ENCODE measurements at places on chromosomes 6 and 20.

DNA sequence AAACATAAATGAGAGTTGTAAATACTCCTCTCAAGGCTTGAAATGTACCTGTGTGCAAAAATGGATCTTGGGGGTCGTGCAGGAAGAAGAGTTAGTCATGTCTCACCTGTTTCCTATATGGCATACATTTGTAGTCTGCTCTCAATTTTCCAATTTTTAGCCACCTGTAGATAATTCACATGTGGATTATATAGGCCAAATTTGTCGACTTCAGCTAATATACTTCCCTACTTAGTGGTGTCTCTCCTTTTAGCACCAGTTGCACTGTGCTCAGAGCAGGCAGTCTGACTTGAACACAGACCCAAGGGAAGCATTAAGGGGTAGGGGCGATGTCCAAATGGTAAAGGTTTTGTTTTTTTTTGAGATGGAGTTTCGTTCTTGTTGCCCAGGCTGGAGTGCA is 1.9 kb downstream of the RBM24 start:
- no peak for DNase-seq

GRCh38 chr6:157552081-157552747 is 171.2 kb downstream of the ZDHHC14 start:
- DNase-seq: no peak

- DNase-seq: no peak
These were observed 13.1 kb downstream of the C20orf203 start for GRCh38 chr20:32660661-32661060.

- no peak for DNase-seq
These were observed 122.9 kb upstream of the PDE7B start for GRCh38 chr6:135728589-135728988.

- no peak for DNase-seq
These were observed 1686.4 kb downstream of the GRIK2 start for GRCh38 chr6:103079867-103080266.

GRCh38 chr20:17097603-17098002 is 129.2 kb upstream of the PCSK2 start:
- DNase-seq: no peak

DNA sequence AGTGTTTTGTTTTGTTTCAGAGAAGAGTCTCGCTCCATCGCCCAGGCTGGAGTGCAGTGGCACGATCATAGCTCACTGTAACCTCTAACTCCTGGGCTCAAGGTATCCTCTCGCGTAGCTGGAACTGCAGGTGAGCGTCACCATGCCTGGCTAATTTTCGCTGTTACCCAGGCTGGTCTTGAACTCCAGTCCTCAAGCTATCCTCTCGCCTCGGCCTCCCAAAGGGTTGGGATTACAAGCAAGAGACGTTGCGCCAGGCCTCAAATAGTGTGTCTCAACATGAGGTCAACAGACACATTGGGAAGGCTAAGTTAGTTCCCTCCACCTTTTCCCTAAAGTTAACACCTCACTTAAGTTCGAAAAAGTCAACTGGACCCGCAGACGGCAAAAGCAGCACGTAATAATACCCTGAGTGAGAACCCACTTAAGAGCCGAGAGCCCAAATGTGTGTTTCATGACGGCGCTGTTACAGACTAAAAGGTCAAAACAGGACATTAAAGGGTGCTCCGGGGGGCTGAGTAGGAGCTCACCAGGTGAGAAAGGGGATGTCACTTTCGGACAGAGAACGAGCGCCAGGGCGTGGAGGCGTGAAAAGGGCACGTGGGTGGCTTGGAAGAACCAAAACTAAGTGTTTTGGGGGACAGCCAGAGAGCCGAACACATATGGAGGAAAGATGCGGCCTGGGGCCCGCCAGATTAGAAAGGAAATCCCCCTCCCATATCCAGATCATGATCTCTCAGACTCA is 499 bp downstream of the TTI1 start:
- DNase-seq: peak; percentile 31

DNA sequence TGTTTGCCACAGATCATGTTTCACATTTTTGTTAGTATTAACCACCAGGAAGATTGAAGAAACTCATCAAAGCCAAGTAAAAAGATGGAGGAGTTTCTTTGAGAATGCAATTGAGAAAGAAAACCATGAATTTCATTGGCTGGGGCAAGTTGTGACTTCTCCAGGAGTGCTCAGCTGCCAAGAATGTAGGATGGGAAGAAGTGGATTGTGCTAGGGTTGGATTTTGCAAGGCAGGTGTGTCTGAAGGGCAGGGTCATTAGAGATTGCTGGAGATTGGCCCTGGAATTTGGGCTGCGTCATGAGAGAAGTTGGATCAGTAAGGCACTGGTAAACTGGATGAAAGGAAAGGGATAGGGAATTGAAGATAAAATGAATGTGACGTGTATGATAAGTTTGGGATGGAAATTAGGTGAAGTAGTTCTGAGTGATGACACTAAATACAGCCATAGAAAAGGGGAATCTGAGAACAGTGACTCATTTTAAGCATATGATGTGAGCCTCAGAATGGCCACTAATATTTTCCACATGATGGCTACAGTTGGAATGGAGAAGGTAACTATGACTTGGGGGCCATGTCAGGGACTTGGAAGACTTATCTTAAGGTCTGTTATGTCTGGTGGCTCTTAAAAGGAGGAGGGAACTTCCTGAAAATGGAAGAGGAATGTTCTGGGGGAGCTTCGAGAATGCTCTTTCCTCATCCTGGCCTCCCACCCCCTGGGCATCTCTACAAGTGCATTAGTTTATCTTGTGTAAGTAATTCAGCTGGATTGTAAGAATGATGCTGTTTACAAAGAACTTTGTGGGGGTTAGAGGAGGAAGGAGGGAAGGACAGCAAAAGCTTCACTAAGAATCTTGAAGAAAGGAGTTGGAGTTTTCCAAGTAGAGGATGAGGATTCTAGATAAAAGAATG is 27.8 kb upstream of the ERVFRD-1 start:
- no peak for DNase-seq

DNA sequence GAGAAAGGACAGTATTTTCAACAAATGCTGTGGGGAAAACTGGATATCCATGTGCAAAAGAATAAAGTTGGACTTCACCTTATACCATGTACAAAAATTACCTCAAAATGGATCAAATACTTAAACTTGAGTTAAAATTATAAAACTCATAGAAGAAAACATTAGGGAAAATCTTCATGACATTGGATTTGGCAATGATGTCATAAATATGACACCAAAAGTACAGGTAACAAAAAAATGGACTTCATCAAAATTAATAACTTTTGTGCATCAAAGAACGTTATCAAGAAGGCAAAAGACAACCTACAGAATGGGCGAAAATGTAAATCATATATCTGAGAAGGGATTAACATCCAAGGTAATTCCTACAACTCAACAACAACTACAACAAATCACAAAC is 355.3 kb upstream of the SOX4 start:
- DNase-seq: no peak

GRCh38 chr6:67411036-67411435 is 1224.0 kb upstream of the ADGRB3 start:
- DNase-seq: no peak

DNA sequence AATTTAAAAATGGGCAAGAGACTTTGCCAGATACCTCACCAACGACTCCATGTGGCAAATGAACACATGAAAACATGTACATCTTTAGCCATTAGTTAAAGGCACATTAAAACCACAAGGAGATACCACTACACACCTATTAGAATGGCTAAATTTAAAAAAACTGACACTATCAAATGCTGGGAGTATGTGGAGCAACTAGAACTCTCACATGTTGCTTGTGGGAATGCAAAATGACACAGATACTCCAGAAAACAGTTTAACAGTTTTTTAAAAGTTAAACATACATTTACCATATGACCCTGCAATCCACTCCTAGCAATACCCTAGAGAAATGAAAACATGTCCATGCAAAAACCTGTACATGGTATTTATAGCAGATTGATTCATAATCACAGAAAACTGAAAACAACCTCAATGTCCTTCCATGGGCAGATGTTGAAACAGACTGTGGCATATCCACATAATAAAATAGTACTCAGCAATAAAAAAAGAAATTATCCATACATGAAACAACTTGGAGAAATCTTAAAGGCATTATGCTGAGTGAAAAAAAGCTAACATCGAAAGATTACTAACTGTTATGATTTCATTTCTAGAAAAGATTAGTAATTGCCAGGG is 1.9 kb downstream of the RAB23 start:
- no peak for DNase-seq

DNA sequence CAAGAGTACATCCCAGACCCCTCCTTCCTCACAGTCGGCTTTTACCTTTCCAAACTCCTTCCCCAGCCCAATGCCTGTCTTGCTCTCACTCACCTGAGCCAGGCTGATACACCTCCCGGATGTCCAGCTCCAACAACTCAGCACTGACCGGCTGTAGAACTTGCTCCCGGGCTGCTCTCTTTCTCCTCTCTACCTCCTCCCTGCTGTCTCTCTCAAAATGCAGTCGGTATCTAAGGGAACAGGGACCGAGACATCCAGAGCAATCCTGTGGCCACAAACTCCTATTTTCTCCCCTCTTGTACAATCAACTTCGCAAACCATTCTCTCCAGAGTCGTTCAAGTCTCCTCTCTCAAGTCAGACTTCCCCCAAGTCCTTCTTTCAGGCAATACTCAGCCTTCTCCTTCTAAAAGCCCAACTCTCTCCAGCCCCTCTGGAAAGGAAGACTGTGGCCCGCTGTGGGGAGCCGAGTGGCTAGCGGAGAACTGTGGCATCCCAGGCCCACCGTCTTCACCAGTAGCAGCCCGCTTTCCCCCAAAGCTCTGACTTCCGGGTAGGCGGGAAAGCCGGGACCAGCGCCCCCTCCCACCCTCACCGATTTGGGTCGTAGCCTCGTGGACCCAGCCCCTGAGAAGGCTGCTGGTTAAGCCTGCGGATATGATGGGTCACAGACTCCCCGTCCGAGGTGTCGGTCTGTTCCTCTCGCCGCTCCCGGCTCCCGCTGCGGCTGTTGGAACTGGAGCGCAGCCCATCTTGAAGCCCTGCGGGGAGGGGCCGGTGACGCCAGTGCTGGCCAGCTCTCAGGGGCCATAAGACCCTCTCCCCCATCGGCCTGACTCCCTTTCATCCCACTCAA is 1.1 kb downstream of the GNL1 start:
- DNase-seq: peak; percentile 42
